NCI-H2029 (cell line): ENCODE measurements at places on chromosomes 1 and 21.

GRCh38 chr1:200794506-200795065 is 55.9 kb downstream of the CAMSAP2 start:
- DNase-seq: no peak

- DNase-seq: no peak
Measured at GRCh38 chr1:177306981-177307380, 136.2 kb downstream of the BRINP2 start.

DNA sequence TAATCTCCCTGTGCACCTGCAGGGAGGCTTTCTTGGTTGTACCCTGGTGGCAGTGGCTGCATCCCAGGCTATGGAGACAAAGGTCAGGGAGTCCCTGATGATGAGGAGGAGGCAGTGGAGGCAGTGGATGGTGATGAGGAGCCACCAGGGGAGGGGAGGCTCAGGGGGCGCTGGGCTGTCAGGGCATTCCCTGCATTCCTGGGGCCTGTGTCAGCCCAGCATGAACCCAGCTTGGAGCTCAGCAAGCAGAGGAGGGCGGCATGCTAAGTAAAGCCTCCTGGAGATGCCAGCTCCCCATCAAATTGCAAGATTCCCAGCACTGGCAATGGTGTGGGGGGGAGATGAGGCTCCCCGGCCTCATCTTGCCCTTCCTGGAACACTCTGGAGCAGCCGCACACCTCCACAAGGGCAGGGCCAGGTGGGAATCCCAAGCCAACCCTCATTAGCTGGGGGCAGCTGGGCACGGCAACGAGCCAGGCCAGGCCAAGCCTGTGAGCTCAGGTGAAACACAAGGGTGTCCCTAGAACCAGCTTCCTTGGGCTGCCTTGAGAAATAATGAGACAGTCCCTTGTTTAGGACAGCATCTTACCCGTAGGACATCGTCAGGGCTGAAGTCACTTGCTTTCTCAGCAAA is 469.5 kb downstream of the MATN1 start:
- DNase-seq: no peak

DNA sequence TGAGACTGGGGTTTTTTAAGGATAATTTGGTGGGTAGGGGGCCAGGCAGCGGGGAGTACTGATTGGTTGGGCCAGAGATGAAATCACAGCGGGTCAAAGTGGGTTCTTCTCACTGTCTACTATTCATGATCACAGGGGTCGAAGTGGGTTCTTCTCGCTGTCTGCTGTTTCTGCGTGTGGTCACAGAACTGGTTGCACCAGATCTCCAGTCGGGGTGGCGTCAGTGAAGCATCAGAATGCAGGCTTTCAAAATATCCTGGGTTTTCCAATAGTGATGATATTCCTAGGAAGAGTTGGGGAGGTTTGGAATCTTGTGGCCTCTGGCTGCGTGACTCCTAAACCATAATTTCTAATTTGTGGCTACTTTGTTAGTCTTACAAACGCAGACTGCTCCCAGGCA is 45.1 kb downstream of the TRPM2 start:
- DNase-seq: no peak

DNA sequence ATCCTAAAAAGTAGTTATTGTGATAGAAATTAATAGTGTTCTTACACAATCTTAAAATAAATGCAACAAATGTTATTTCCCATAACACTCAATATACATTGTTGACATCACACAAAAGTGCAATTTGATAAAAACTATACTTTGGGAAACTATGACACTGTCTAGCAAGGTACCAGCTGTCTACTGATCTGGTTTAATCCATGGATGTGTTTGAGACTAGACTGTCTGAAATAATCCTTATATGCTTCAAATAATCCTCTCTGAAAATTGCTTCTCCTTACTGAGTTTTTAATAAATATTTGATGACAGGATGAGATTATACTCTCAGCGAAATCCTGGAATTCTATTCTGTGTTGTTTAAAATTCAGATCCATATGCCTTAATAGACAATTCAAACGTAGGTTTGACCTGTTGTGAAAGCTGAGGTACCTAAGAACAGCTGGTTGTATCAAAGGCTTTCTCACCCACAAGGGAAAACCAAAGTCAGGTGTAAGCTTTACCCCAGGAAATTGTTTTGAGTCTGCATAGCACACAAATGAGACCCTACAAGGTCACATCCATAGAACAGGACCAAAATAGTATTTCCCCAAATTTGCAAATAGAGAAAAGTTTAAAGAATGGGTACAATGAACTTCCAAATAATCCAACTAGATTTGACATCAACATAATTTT is 8.8 kb upstream of the GFI1 start:
- no peak for DNase-seq

GRCh38 chr1:61107638-61108037 is 25.3 kb downstream of the NFIA start:
- no peak for DNase-seq

GRCh38 chr1:15680131-15680530 is 4.0 kb upstream of the PLEKHM2 start:
- no peak for DNase-seq

GRCh38 chr21:24716281-24716918 is 890.9 kb downstream of the MRPL39 start:
- no peak for DNase-seq

- peak; percentile 75 for DNase-seq
Measured at GRCh38 chr1:58780836-58781452, 2.9 kb downstream of the JUN start.

DNA sequence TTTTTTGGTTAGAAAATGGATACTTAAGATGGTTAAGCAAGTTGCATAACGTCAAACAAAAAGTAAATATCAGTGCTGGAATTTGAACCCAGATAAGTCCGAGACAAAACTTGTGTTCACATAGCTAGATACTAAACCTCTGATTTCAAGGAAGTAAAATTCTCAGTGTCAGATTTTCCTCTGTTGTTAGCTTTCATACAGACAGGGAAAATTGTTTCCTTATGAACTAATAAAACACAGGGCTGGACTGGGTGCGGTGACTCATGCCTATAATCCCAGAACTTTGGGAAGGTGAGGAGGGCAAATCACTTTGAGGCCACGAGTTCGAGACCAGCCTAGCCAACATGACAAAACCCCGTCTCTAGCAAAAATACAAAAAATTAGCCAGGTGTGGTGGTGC is 51.3 kb downstream of the PCNX2 start:
- no peak for DNase-seq

DNA sequence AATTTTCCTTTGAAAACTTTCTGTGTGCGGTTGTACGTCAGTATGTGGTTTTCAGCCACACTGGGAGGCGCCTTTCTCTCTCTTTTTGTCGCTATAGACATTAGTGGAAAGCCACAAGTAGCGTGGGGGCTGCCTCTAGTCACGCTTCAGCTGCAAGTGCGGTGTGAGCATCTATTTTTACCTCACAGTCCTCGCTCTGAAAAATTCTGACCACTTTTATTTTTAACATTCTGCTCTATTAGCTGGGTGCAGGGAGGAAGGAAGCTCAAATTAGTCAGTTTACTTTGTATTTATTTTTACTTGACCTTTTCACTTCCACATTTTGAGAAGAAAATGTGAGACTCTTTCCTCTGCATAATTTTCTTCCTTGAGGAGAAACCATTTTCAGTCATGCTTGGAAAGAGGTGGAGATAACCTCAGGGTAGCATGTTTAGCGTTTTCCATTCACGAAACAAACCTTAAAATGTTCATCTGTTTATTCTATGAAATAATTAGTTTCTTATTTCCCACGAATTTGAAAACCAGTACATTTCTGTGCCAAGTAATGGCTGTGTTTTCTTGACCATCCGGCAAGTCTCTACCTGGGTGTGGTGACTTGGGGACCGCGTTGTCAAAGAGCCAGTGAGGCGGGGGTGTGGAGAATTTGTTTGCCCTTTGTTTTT is 35.6 kb downstream of the ADARB1 start:
- no peak for DNase-seq

- DNase-seq: no peak
Measured at GRCh38 chr21:37603129-37603528, 236.6 kb downstream of the DYRK1A start.

DNA sequence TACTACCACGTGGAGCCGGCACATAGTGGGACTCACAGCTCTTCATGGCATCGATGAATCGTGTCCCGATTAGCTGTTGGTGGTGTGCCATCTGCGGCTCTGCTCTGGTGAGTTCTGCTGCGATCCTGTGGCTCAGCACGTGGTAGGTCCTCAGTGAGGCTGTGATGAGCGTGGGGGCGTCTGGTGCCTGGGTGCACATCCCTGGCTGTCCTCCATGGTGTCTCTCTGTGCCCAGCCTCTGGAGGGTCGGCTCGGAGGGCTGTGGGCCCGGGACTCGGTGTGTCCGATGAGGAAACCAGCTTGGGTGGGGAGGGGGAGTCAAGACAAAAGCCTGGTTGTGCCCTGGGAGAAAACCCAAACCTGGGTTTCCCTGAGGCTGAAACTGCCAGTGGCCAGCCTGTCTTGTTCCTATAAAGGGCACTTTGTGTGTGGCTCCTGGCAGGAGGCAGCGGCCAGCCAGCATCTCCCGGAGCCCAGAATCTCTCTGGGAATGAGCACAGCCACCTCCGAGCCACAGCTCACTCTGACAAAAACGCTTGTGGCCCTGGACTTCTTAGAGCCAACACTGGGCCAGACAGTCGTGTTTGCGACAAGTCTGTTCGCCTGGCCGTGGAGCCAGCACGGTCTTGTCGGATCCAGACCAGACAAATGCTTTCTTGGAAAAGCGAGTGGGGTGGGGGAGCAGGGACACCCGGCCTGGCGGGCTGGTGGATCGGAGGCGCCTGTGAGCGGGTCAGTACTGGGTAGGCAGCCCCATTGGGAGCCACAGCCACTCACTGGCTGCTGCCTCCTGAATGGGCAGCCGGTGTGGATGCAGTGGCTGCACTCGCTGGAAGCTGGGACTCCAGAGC is 31.8 kb downstream of the SPSB1 start:
- DNase-seq: no peak

- DNase-seq: no peak
Measured at GRCh38 chr1:232252546-232253118, 377.3 kb downstream of the SIPA1L2 start.

DNA sequence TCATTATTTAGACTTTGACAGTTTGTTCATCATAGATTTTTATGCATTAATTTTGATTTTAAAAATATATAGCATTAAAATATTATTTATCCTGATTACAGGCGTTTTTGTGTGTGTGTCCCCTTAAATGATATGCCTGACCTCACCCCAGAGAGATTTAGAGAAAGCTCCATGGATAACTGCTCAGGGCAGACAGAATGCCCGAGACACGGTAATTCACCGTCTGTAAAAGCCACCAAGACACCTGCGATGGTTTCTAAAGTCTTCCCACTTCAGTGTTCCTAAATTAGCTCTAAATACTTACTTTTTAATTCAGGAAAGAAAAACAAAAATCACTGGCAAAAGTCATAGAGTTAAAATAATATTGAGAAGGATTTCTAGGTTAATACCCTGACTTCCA is 350.6 kb upstream of the RUNX1 start:
- DNase-seq: no peak

- DNase-seq: no peak
Measured at GRCh38 chr1:214934045-214934444, 148.5 kb upstream of the KCNK2 start.

DNA sequence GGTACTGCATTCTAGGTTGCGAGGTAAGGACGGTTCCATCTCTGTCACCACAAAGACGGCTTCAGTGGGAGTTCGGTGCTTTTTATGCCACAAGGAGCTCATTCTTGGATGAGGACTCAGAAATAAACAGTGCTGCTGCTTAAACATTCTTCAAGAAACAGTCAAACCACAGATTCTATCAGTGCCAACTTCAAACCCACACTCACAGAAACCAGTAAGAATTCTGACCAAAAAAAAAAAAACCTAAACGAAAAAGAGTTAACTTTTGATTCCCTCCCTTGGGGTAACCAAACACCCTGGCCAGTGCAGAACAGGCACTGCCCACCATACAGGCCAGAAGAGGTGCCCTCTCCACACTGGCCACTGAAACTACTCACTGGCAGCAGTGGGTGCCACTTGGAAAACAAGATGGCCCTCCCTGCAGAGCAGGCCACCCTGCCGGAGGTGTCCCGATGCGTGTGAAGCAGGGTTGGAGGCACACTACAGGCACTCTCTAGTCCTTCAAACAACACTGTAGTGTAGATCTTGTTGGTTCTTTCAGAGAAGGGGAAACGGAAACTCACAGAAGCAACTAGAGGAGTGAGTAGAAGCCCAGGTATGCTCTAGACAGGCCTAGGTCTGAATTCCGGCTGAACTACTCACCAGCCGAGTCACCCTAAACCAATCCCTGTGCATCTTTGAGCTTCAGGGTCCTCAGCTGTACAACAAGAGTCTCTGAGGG is 87.3 kb upstream of the TLR5 start:
- DNase-seq: no peak

- DNase-seq: no peak
Measured at GRCh38 chr21:37412603-37413360, 46.2 kb downstream of the DYRK1A start.

- DNase-seq: no peak
Measured at GRCh38 chr1:6409053-6409452, 10.7 kb downstream of the HES2 start.

DNA sequence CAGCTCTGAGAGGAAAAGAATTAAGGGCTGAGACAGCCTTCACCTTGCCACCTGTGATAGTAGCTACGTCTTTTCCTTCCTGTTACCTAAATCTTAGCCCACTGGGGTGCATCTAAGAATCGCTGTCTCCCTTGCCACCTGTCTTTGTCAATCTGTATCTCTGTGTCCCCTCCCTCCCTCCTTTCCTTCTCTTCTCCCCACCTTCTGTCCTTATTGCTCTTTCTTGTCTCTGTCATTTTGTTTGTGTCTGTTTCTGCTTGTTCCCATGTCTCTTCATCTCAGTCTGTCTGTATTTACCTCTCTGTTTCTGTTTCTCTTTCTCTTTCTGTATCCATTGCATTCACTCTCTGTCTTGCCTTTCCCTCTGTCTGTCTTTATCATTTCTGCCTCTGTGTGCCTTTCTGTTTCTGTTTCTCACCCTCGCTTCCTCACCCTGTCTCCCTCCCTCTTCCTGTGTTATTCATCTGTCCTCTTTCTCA is 30.2 kb downstream of the SLC22A15 start:
- no peak for DNase-seq

GRCh38 chr1:3863231-3863935 is 6.1 kb downstream of the DFFB start:
- DNase-seq: no peak

- no peak for DNase-seq
Measured at GRCh38 chr1:21932127-21932526, 5.0 kb downstream of the HSPG2 start.

GRCh38 chr1:213176341-213176740 is 125.3 kb downstream of the RPS6KC1 start:
- no peak for DNase-seq

DNA sequence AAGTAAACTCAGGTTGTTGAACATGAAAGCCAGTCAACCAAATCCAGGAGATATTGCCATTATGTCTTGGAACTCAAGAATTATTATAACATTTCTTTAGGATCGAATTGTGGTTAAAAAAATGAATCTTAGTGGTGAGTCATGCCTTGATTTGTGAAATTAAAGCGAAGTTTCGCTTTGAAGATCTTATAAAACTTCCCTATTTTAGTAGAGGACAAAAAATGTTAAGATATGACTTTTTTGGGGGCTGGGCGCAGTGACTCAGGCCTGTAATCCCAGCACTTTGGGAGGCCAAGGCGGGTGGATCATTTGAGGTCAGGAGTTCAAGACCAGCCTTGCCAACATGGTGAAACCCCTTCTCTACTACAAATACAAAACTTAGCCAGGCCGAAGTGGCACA is 39.5 kb upstream of the PTBP2 start:
- DNase-seq: no peak

- no peak for DNase-seq
Measured at GRCh38 chr1:248686815-248687214, 15.8 kb downstream of the OR14I1 start.
